Endothelial cell of umbilical vein (primary cell): ENCODE measurements at places on chromosomes 4 and X. TPM values are rescaled to one million over a fixed set of nuclear protein-coding genes. Genes with fewer than 3 reads are reported as not detected.

- no peak for DNase-seq
These were observed 77.4 kb upstream of the AGA start for GRCh38 chr4:177519481-177520260.

DNA sequence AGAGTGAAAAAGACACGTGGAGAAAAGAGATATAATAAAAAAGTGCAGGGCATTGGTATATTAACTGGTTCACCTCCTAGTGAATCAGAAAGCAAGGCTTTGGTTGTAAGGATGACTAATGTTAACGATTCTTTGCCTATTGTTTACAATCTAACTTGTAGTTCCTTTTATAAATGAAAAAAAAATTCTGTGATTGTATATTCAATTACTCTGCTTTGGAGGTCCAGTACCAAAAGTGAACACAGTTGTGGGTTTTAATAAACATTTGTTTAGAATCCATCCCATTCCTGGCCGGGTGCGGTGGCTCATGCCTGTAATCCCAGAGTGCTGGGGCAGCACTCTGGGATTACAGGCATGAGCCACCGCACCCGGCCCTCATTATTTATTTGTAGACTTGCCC is 36.9 kb upstream of the PRSS12 start:
- DNase-seq: no peak

DNA sequence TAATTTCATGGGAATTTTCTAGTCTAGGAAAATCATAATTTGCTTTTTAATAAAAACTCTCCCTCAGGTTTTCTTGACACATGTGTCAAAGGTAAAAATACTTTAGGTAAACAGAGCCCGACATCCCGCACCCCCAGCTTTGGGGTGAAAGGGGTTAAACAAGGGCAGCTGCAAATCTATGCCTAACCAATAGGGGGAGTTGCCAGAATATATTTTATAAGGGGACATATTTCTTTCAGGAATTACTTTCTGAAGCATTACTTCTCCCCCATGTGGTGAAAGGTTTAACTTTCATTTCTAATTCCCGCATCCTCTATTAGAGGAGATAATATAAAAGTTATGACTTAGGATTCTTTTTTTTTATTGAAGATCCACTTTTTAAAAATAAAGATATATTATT is 53.9 kb upstream of the HEPH start:
- peak; percentile 1 for DNase-seq

The CCKAR gene
- not detected in 2 replicates for total RNA-seq

- DNase-seq: peak; percentile 71
These were observed 782.5 kb upstream of the INTU start for GRCh38 chr4:126850286-126850685.

- peak; percentile 51 for DNase-seq
These were observed 70.5 kb upstream of the ESX1 start for GRCh38 chrX:104325213-104325585.

GRCh38 chr4:44447563-44448504 is 775 bp downstream of the KCTD8 start:
- DNase-seq: peak; percentile 21

DNA sequence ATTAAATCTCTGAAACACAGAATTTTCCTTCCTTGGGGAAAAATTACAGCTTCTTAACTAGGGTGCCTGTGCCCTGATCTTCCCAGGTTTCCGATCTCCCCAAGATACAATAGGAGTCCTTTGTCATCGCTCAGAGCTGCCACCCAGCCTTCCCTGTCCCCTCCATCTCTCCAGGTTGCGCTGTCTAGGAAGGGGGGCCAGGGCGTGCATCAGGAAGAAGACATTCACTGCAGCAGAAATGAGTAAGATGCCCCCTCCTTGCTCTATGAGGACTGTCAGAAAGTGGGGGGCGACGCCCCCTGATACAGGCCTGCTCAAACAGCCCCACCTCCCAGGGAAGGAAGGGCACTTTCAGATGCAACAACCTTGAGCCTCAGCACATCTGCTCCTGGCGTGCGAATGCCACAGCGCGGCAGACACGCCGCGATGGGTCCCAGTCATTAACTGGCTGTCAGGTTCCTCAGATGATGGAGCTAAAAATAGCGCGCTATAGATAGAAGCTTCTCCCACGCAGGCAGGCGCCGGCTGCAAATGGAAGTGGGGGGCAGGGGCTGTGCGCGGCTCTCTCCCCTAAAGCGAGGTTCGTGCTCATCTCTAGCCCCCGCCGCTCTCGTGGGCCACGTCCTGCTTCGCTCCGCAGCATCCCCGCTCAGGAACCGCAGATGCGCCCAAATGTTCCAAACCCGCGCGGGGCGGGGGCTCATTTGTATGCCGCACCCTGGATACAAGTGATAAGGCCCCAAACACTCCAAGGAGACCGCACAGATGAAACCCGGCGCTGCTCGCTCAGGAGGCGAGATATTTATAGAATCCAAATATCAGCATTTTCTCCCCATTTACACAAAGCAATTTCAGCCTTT is 57.6 kb upstream of the LGI2 start:
- DNase-seq: no peak

The SLC10A4 gene
- total RNA-seq: 0.18 TPM in 1 of 2 replicates, not detected in the other

GRCh38 chr4:107349732-107350131 is 313.6 kb upstream of the DKK2 start:
- no peak for DNase-seq

DNA sequence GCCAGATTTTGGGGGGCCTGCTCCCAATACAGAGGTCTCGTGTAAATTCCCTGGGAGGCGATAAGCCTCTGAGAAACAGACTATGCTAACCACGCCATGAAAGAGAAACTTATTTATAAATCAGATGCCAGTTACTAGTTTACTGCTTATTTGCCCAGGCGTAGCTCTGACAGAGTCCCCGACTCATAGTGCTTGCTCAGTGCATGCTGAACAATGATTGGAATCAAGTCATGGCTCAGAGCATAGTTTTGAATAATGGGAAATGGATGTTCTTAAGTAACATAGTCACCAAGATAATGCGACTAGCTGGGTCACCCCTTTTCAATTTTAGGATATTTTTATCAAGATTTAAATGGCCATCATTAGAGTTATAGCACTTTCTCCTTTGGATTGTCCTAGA is 39.9 kb downstream of the HTT start:
- no peak for DNase-seq

- DNase-seq: no peak
These were observed 71.2 kb downstream of the BEND2 start for GRCh38 chrX:18149454-18149853.

The GLUD2 gene
- total RNA-seq: 0.33 and 0.53 TPM in 2 replicates
